Urinary bladder (tissue), 4 donors: ENCODE measurements at places on chromosomes 6 and 20. TPM values are rescaled to one million over a fixed set of nuclear protein-coding genes. Genes with fewer than 3 reads are reported as not detected.

LTB gene
- total RNA-seq = 2.1 TPM

CHRNA4 gene
- total RNA-seq = 0.79 TPM

XKR7 gene
- total RNA-seq = 0.05 TPM

C6orf58 gene
- total RNA-seq = not detected

GMPR gene
- 4.5 TPM for total RNA-seq

FAM209B gene
- total RNA-seq = not detected

C20orf144 gene
- not detected for total RNA-seq

TTLL9 gene
- total RNA-seq = 0.26 TPM

C2 gene
- total RNA-seq = 4.0 TPM

GSTA2 gene
- not detected for total RNA-seq

PIM1 gene
- total RNA-seq = 25.7 TPM

GJA1 gene
- 160 TPM for total RNA-seq

IMPG1 gene
- 0.21 TPM for total RNA-seq

SLC22A2 gene
- total RNA-seq = not detected

CPNE5 gene
- 4.5 TPM for total RNA-seq

ULBP3 gene
- 3.4 TPM for total RNA-seq

TLDC2 gene
- total RNA-seq = 1.6 TPM

BTBD3 gene
- total RNA-seq = 189 TPM

ADTRP gene
- total RNA-seq = 7.4 TPM

C6orf163 gene
- 17.1 TPM for total RNA-seq

TREM1 gene
- total RNA-seq = 0.26 TPM

NOX3 gene
- not detected for total RNA-seq

ZNF341 gene
- 1.4 TPM for total RNA-seq

TSPYL1 gene
- total RNA-seq = 66.7 TPM

CALHM5 gene
- total RNA-seq = 8.6 TPM

CLPSL2 gene
- total RNA-seq = not detected

FLRT3 gene
- total RNA-seq = 53.7 TPM

C4B gene
- 4.7 TPM for total RNA-seq

NPEPL1 gene
- 14.8 TPM for total RNA-seq

SLC17A2 gene
- 0.11 TPM for total RNA-seq

CAGE1 gene
- not detected for total RNA-seq

ZSCAN23 gene
- 15.5 TPM for total RNA-seq

CDC40 gene
- 33.9 TPM for total RNA-seq

RBBP8NL gene
- total RNA-seq = 0.69 TPM

TUBB2B gene
- 55.6 TPM for total RNA-seq

OTOR gene
- total RNA-seq = 0.16 TPM
